Effector CD8-positive, alpha-beta T cell (primary cell): ENCODE measurements at places on chromosomes 3 and 15.

DNA sequence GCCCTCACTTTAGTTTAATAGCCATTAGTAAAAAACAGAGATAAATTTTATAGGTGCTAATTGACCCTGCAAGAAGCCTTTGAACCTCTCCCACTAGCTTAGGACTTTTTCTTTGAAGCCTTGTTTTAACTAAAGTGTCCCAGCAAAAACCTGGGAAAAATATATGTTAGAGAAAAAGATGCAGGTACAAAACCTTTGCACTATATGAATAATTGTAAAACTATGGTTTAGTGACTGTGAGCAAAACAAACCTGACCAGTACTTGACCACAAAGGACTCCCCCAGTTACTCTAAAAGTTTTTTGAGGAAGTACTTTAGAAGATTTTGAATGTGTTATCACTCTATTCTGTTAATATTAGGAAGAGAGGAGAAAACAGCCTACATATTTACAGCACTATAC, 123.3 kb upstream of the TP63 start:
- no peak for DNase-seq

- no peak for DNase-seq
Measured at GRCh38 chr3:97291901-97292300, 472.7 kb upstream of the ARL6 start.

DNA sequence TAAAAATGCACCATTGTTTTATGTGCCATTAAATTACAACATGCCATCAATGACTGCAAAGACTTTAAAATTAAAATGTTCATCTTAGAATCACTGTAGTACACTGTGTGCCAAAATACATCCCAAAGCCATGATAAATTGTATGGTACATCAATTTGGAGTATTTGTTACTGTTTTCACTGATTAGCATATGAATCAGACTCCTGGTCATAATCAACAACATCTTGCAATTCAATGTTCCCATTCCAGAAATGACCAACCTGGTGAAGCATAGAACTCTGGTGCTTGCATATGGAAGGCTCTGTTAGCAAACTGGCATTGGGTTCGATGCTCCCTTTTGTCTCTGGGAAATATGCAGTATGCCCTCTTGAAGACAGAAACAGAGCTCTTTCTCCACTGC, 22.5 kb downstream of the LYSMD2 start:
- DNase-seq, result no peak

DNA sequence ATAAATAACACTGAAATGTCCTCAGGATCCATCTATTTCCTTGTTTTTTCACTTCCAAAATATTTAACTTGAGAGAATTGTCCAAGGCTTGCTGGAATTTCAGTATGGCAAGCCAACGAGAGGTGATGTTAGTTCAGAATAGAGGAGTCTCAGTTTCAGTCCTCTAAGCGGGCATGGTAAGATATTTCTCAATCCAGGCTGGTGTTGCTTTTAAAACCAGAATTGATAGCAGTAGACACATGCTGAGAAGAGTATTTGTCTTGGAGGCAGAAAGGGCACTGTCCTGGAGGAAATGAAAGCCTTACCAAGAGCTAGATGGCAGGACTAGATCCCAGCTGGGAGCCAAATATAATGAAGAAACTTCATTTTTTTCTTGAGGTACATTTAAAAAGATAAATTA, 23.1 kb downstream of the PHLDB2 start:
- DNase-seq, result no peak

DNA sequence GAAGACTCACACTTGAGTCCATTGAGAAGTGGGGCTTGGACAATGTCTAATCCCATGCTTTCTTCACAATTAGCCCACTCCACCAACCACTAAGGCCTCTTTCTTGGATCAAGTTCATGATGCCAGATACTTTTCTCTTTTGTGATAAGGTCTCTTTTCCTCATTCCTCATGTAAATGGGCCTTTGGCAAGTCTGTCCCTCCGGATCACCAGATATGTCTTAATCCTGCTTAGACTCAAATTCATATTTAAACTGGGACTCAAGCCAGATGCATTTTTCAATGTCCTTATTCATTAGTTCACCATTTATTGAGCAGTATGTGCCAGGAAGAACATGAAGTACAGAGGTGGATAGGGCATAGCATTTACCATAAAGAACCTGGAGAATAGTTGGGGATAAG, 671.1 kb downstream of the TBL1XR1 start:
- no peak for DNase-seq

- no peak for DNase-seq
Measured at GRCh38 chr15:29434280-29434679, 164.7 kb upstream of the NSMCE3 start.

DNA sequence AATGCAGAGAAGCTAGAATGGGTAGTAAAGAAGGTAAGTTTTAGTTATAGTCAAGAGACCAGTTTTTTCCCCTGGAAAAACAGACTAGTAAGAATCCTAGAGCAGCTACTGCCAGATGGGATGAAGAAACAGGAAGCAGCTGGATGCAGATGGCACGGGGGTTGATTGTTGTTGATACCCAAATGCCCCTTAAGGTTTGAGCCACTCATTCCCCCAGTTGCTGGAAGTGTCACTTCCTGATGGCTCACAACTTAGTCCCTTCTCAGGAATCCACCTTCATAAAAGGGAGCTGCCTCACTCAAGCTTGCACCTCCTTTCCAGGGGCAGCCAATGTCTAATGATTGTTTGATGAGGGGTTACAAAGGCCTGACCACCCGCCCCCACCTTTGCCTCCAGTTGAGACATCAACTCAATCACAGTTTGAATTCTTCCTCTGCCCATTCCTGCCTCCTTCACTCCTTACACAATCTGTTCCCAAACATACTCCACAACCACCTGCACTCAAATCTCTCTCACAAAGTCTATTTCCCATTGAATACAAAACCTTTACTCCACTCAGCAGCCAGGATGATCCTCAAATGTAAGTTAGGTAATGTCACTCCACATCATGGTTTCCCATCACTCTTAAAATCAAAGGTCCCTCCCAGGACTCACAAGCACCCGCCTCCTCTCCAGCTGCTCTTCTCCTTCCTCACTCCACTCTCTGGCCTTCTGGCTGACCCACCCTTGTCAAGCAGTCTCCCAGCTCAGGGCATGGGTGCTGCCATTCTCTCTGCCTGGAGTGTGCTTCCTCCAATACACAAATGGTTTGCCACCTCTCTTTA, 450.1 kb upstream of the THBS1 start:
- DNase-seq, result no peak
